NCI-H2029 (cell line): ENCODE measurements at places on chromosomes 16 and 17.
A peak's percentile ranks its signal among the peaks of the same experiment; 100 is the strongest.

GRCh38 chr17:48878920-48879898, 13.4 kb upstream of the ATP5MC1 start:
- peak; percentile 45 for DNase-seq

GRCh38 chr16:12119037-12119436, 142.5 kb downstream of the SNX29 start:
- DNase-seq = no peak

DNA sequence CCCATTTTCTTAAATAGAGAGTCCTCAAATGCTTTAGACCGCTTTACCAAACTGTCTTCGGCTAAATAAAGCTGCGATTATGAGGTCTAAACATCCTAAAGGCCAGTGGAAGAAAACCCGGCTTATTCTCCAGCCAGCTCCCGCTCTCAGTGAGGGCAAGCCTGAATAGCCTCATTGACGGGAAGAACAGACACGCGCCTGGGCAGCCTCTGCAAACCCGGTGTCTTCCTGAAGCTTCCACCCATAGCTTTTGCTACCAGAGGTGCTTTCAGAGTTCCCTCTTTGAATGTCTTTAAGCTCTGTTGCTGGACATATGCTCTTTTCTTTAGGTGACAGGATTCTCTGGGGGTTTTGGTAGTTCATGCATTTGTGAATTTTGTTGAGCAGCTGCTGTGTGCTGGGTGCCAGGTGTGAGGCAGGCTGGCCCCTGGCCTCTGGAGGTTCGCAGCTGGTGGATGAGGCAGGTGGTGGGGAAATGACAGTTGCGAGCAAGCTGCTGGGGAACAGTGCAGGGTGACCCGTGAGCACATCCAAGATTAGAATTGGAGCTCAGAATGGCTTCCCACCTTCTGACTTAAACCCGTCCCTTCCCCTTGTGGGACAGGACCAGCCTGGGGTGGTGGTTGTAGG, 44.7 kb downstream of the CRISPLD2 start:
- no peak for DNase-seq

GRCh38 chr17:61338874-61339478, 60.7 kb upstream of the TBX2 start:
- DNase-seq = no peak

DNA sequence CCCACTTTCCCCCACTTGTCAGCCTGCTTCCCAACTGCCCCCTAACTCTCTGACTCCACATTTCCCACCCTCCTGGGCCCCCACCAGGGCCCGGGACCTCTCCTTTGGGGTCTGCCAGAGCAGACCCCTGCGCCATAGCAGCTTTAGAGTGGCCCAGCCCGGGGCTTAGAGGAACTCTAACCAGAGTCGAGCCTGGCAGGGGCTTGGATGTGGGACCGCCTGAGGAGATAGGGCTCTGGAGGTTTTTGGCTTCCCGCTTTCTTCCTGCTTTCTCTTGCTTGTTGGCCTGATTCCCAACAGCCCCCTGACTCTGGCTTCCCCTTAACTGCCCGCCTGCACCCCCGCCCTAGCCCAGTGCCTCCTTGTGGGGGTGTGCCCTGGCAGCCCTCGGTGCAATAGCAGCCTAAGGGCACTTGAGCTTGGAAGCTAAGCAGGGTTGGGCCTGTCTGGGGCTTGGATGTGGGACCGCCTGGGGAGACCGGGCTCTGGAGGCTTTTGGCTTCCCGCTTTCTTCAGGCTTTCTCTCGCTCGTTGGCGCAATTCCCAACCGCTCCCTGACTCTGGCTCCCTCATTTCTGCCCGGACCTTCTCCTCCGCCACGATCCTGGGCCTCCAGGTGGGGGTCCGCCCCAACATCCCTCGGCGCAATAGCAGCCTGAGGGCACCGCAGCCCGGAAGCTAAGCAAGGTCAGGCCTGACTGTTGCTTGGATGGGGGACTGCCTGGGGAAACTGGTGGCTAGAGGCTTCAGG, 2292.0 kb downstream of the TP53TG3F start:
- no peak for DNase-seq

DNA sequence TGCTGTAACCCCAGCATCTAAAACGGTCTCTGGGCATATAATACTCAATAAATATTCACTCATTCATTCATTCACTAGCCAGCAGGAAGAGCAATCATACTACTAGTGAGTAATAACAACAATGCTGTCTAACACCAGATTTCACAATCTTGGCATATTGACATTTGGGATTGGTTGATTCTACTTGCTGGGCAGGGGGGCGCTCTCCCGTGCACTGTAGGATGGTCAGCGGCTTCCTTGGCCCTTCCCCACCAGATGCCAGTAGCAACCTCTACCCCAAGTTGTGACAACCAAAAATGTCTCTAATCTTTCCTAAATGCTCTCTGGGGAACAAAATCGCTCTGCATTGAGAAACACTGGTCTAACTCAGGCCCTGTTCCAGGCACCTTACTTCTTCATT, 20.7 kb downstream of the WFDC1 start:
- DNase-seq = no peak
